ENCODE measurements at places on chromosomes 4 and X.

GRCh38 chr4:101157415-101158133 lies 189.8 kb downstream of the PPP3CA start:
- no peak for DNase-seq

GRCh38 chrX:120000490-120001246 lies 57.1 kb upstream of the NKAP start:
- DNase-seq, result no peak

DNA sequence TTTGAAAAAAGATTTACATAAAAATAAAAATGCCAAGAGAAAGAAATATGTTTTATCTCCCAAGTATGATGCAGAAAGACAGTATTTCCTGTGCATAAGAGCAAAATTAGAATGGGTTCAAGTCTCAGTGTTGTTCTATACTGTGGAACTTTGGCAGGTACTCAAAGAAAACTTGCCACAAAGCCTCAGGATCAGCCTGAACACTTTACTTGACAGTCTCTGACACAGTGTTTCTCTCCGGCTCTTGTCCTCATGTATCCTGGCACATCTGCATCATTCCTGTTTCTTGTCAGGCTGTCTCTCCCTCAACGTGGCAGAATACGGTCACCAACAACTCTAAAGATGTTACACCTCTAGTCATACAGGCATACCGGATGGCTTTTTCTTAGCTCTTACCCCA lies 273.7 kb downstream of the ARHGAP24 start:
- no peak for DNase-seq

- DNase-seq, result no peak
These were observed 20.7 kb downstream of the UBE2K start for GRCh38 chr4:39718366-39719323.

DNA sequence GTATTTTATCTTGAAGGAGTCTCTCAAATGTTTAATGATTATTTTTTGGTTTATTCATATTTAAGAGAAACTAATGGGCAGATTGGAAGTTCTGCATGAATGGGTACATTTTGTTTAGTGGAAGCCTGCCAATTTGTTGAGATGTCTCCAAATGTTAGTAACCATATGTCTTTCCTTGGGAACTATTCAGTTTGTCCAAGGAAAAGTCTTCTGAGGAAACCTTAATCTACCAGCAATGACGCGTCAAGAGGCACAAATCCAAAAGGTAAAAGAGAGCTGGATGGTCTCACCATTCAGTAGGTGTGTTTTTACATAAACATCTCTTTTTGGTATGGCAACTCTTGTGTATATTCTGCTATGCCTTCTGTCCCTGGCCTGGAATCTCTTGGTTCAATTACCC lies 37.4 kb upstream of the NDST3 start:
- DNase-seq, result no peak

GRCh38 chrX:105502336-105502735 lies 281.8 kb upstream of the TEX13A start:
- DNase-seq, result no peak

DNA sequence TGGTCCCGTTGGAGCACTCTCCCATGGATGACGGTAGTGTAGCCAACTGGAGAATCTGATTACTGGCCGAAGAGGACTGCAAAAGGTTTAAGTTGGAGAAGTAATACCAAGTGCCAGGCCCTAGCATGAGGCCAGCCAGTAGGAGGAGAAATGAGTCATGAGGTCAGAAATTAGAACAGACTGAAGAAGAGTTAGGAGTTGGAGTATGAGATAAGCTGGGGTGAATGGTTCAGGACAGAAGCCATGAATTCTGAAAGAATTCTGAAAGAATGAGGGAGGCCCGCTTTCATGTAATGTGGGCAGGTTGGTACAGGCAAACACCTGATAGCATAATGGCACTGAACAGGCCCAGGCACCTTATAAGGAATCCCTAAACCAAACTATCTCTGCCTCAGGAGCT lies 18.4 kb upstream of the STK26 start:
- DNase-seq, result no peak

- DNase-seq, result no peak
These were observed 61.2 kb upstream of the CAMK2D start for GRCh38 chr4:113822555-113823290.

GRCh38 chrX:132710656-132711155 lies 221.9 kb upstream of the MBNL3 start:
- DNase-seq, result no peak

GRCh38 chr4:103400405-103400804 lies 202.3 kb upstream of the CENPE start:
- no peak for DNase-seq

- peak; percentile 2 for DNase-seq
These were observed 74.7 kb downstream of the PAQR3 start for GRCh38 chr4:78864405-78865024.

DNA sequence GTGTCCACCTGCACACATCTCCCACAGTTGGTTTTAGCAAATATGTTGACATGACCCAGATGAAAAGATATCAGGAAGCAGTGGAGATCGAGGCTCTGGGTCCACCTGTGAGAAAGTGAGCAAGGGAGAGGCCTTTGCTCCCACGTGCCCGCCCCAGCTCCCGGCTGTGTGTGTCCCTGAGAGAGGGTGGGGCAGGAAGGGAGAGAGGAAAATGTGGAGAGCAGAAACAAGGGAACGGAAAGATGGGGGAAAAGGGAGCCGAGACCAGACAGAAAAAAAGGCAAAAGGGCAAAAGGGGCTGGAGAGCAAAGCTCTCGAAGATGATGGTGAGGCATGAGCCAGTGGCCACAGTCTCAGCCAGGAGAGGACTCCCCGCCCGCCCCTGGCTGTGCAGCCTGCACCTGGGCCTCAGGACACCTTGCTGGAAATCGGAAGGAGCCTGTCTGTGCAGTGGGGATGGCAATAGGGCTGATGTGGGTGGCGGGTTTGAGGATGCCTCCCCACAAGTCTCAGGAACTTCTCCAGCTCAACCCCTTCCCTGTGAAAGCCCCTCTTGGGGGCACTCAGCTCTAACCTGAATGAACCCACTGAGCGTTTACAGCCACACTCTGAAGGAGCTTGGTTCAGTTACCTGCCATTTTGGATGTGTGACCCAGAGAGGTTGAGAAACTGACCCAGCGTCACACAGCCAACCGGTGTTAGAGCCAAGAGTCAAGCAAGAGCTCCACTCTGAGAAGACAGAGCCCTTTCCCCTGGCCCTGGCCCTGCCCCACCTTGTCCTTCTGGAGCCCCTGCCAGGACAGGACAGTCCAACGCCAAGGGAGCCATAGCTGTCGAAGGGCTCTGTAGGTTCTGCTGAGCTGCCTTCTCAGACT lies 20.3 kb upstream of the MSX1 start:
- DNase-seq, result no peak

DNA sequence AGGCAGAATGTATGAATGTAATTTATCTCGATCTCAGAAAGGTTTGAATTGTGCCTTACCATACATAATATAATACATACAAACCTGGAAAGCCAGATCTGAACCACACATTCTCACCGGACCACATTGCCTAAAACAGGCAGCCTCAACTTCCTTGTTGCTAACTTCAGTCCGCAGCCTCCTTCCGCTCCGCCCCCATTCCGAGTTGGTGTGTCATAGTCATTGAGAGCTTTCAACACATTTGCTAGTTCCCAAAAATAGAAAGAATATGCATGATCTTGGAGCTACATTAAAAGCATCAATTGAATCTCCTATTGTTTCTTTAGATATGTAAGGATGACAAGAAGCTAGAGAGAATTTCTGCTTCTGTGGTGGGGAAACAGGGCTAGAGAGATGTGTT lies 127.2 kb downstream of the ARHGEF9 start:
- no peak for DNase-seq

DNA sequence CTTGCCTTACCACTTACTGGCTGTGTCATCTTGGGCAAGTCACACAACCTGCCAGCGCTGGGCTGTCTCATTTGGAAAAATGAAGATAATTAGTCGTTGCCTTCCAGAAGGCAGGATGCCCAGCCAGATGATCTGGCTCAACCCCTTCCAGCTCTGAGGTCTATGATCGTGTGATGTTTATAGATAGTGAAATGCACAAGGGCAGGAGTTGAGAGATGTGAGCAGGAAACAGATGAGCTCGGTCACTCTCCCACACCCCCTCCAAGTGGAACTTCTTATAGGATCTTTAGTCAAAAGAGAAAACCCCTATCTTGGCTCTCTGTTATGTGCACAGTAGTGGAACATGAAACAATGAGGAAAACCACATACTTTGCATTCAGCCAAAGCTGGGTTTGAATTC lies 336.8 kb upstream of the PPARGC1A start:
- no peak for DNase-seq

DNA sequence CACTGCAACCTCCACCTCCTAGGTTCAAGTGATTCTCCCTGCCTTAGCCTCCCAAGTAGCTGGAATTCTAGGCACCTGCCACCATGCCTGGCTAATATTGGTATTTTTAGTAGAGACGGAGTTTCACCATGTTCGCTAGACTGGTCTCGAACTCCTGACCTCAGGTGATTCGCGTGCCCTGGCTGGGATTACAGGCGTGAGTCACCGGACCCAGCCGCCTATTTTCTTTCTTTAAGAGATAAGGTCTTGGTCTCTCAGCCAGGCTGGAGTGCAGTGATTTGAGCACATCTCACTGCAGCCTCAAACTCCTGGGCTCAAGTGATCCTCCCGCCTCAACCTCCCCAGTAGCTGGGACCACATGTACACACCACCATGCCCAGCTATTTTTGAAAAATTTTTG lies 166.5 kb downstream of the DHRSX start:
- DNase-seq, result no peak

DNA sequence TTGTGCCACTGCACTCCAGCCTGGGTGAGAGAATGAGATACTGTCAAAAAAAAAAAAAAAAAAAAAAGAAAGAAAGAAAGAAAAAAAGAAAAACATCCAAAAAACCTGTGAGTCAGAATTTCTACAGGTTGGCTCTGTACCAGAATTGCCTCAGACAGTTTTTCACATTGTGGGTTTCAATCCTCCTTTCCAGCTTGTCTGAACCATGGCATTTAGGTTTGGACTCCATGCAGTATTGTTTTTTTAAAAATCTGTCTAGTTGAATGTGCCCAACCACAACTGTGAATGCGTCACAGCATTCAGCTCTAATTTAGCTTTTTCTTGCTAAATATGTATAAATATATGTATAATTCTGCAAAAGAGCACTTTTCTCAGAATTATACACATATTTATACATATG lies 31.4 kb upstream of the ARSH start:
- DNase-seq, result no peak

- no peak for DNase-seq
These were observed 92.5 kb upstream of the TEX13D start for GRCh38 chrX:124239911-124240310.

DNA sequence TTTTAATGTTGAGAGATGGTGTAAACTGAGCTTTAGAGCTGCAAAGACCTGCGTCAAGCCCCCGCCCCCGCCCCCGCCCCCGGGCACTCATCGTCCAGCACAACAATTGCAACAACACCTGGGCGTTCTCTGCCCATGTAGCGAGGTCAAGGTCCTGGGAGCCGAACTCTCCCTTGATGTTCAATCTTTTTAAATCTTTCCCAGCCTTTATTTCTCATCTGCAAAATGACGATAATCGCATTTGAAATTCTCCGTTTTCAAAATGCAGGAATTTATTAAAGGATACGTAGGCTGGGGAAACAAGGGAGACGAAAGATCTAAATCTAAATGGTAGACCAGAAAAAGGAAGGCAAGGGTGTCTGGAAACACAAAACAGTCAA lies 648 bp upstream of the MSMO1 start:
- peak; percentile 33 for DNase-seq

GRCh38 chrX:69146739-69147138 lies 18.5 kb downstream of the PJA1 start:
- no peak for DNase-seq

- no peak for DNase-seq
These were observed 646 bp upstream of the GSX2 start for GRCh38 chr4:54099287-54099747.

DNA sequence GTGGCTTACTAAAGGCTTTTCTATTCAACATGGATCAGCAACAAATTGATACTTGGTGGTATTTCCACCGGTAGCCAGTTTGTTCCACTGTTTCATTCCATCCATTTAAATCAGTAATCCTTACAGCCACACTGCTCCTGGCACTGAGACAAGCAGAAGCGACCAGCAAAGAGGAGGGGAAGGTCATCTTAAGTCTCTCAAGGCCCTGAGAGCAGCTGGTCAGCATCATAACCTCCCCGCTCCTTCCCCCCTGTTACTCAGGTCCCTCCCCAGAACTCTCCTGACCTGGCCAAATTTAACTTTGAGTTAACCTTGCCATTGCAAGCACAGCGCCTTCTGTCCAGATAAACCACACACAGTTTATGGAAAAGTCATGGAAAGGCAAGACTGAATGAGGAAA lies 331.3 kb upstream of the KLF3 start:
- DNase-seq, result no peak

- no peak for DNase-seq
These were observed 88.6 kb upstream of the MXRA5 start for GRCh38 chrX:3435057-3435456.

DNA sequence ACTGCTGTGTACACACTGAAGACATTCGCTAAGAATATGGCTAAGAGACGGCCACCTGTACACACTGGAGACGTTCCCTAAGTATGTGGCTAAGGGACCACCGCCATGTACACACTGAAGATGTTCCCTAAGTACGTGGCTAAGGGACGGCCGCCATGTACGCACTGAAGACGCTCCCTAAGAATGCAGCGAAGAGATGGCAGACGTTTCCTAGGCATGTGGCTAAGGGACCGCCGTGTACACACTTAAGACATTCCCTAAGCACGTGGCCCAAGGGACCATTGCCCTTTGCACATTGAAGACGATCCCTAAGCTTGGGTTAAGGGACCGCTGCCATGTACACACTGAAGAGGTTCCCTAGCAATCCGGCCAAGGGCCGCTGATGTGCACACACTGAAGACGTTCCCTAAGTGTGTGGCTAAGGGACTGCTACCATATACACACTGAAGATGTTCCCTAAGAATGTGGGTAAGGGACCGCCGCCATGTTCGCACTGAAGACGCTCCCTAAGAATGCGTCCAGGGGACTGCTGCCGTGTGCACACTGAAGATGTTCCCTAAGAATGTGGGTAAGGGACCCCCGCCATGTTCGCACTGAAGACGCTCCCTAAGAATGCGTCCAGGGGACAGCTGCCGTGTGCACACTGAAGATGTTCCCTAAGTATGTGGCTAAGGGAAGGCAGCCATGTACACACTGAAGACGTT lies 36.7 kb downstream of the DHRSX start:
- DNase-seq, result no peak

DNA sequence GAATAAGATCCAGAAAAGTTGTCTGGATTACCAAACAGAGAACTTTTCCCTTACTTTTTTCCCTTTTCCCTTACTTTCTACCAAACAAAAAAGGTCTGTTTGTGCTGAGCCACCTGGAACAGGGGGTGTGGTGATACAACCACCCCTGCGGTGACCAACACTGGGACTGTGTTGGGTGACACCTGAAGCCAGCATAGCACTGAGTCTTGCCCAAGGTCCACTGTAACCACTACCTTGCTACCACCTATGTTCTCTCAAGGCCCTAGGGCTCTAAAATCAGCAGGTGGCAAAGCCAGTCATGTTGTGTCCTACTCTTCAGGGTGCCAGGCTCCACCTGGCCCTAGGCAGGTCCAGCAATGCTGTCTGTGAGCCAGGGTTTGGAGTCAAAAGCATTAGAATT lies 22.8 kb upstream of the UNC5C start:
- no peak for DNase-seq
